Hematopoietic multipotent progenitor cell treated with erythropoietin and hydrocortisone succinate and interleukin-3 and kit ligand, for 4 days (in vitro differentiated cells): ENCODE measurements at places on chromosomes 5 and 9.

GRCh38 chr5:32996336-32996735 lies 285.2 kb downstream of the NPR3 start:
- DNase-seq, result no peak

DNA sequence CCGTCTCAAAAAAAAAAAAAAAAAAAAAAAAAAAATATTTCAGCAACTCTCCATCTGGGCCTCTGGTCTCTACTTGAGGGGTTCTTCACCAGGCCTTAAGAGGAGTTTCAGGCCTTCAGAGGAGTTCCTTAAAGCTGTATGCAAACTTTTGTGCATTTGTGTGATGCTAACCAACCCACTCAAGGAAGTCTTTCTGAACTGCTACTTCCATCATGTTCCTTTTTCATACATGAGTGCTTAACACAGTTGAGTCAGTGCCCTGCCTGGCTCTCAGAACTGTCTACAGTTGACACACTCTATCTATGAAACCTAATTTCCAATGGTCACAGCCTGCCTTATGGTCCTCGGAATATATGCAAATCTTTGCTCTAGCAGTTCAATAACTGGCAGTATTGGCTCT lies 146.5 kb downstream of the MEF2C start:
- no peak for DNase-seq

DNA sequence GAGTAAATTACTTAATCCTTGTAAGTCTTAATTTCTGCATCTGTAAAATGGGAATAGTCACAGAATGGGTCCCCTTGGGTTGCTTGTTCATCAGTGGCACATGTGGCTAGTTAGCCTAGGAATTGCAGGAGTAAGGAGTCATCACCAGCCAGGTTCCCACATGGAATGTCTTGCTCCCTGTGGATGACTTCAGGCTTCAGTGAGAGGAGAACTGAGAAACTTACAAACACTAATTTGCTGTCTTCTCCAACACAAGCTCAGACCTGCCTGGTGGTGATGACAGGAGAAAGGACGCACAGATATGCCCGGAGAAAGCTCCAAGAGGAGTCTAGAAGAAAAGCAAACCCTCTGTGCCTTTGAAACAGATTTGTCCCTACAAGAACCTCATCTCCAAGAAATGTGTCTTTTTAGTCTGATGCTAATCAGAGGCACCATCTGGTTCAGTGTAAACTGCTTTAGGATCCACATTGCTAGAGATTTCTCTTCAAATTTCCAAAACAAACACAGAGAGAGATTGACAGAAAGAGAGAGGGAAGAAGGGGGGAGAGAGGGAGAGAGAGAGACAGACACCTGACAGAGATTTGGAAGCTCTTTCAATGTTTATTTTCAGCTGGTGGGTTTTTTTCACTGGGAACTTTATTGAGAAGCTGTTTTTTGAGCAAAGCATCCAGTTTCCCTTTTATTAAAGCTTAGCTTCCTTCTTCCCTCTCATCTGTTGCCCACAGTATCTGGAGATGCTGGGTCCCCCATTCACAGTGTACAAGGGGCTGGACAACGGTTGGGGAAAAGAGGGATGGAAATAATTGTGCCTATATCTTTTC lies 128.3 kb downstream of the DOCK2 start:
- no peak for DNase-seq

DNA sequence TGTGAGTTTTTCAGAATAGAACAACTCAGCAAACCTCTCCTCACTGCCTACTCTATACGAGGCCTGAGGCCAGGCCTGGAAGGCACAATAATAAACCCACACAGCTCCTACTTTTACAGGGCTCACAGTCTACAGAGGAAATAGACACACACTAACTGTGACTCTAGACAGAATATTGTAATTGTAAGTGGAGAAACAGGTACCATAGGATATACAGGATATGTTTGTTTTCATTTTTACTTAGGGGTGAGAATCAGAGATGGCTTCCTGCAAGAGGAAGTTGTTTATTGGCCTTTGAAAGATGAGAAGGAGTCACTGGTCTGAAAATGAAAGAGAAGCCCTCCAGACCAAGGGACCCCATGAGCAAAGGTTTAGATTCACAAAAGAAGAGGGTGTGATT lies 35.8 kb upstream of the TGFBR1 start:
- no peak for DNase-seq

- peak; percentile 80 for DNase-seq
These were observed 1.3 kb upstream of the NIPBL start for GRCh38 chr5:36875051-36875789.
